CD4-positive, alpha-beta T cell treated with Interleukin-1 beta for 1 hour (primary cell): ENCODE measurements at places on chromosomes 2 and 18.

DNA sequence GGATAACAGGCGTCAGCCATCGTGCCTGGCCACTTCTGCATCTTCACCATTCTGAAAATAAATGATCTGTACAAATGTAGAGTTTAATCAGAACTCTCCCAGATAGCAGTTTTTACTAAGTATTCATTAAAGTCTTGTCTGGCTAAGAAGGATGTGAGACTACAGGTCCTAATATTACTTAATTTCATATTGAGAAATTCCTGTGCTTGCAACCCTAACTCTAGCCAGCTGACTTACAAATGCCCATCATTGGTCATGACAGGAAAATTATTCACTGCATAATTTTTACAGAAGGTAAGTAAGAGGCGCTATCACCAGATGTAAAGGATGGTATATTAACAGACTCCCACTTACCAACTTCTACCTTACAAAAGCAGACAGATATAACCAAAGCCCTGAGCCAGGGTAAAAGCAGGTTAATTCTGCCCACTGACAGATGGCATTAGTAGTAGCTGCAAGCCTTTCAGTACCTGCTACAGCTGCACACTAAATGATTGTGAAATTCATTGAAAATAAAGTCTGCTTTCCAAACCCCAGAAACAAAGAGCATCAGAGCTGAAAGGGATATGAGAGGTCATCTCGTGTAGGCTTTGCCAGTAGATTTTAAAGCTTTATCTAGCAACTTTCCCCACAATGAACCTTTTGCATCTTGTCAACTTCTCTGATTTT lies 271.3 kb upstream of the STON1 start:
- no peak for DNase-seq

- no peak for DNase-seq
These were observed 60.3 kb upstream of the GPC1 start for GRCh38 chr2:240375024-240375645.

DNA sequence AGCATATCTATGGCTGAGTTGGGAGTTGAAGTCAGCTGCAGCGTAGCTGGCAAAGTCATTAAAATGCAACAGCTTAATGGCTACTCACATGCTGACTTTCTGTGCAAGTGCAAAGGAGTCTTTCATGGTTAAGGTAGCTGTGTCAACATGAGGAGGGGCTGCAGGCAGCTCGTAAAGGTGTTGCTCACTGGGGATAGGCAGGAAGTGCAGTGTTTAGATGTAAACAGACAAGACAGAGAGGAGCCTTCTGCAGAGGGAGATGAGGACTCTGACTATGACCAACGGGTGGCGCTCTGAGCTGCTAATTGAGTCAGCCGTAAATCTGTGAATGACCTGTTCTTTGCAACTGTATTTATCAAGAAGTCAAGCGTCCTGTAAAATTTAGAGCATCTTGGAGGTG lies 22.3 kb upstream of the CAVIN2 start:
- no peak for DNase-seq

DNA sequence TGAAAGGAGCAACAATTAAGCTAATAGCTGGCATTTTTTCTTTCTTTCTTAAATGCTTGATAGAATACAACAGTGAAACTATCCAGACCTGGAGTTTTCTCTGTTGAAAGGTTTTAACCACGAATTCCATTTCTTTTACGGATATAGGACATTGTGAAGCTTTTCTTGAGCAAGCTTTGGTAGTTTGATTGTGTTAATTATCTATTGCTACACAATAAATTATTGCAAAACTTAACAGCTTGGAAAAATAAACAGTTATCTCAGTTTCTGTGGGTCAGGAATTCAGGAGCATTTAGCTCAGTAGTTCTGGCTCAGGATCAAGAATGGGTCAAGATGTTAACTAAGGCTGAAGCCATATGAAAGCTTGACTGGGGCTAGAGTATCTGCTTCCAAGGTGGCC lies 11.7 kb downstream of the PHOSPHO2 start:
- no peak for DNase-seq

DNA sequence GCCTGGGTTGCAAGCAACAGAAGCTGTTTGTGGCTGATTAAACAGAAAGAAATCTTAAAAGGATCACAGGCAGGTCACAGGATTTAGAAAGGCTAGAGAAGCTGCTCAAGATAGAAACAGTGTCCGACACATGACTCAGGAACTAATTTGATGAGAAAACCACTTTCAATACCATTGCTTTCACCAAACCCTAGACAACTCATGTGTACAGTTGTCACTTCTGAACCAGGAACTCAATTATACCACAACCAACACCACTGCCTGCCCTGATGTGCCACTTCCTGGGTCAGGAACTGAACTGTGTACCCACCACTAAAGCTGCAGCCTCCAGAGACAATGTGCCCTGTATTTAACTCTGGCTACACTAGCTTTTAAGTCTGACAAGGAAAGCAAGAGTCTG lies 56.0 kb downstream of the TMEM247 start:
- peak; percentile 57 for DNase-seq

GRCh38 chr2:233140978-233141377 lies 80.8 kb downstream of the INPP5D start:
- no peak for DNase-seq

- DNase-seq = no peak
These were observed 339.9 kb downstream of the ADCYAP1 start for GRCh38 chr18:1244397-1245122.

DNA sequence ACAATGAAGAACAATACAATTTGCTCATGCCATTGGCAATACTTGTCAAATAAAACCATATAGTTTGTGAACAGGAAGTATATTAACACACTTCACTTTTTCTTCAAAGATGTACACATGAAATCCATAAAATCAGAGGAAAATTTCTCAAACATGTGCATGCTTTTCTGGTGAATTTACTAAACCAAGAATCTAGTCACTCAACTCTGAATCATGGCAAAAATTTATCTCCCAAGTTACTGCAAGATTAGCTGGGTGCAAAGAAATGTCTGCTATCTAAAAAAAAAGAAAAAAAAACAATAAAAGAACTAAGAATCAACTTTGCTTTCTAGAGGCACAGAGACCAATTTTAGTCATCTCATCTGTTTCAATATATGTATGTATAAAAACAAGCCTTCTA lies 419.2 kb downstream of the NR4A2 start:
- DNase-seq = no peak

DNA sequence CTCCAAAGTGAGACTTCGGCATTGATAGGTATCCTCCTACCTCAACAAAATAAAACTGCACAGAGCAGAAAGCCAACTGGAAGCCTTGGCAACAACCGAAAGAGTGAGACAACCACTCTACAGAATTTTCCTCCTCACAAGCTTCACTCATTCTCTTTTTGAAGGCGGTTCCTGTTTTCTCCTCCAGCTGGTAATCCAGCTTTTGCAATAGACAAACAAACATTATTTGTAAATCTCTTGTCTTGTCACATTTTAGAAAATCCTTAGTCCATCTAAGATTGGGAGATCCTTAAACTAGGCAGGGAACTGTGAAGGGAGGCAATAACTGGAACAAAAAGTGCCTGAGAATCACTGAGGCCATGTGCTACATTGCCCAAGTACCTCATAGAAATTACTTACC lies 332.4 kb downstream of the BCL11A start:
- DNase-seq = no peak

- no peak for DNase-seq
These were observed 289.4 kb downstream of the AGPS start for GRCh38 chr2:177682006-177682405.

GRCh38 chr2:121450301-121450700 lies 80.4 kb upstream of the RNU4ATAC start:
- no peak for DNase-seq

DNA sequence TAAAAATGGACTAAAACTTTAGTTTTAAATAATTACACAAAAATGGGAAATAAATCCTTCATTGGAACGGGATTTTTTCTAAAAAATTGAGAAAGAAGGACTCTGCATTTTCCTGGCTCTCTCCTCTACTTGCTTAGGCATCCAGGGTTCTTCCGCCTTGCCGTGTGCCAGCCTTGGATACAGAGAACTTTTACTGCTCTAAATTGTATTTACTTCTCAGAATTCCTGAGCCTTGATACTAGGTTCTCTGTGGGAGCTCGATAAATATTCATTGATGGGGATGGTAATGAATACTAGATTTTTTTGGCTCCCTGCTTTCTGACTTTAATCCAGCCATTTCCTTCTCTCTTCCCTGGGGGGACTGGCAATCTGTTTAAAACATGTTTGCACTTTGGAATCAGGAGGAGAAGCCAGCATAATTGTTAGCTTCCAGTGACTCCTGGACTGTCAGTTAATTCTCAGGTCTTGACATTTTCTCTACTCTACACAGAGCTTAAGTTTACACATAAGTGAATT lies 746.1 kb upstream of the LRRTM1 start:
- no peak for DNase-seq

DNA sequence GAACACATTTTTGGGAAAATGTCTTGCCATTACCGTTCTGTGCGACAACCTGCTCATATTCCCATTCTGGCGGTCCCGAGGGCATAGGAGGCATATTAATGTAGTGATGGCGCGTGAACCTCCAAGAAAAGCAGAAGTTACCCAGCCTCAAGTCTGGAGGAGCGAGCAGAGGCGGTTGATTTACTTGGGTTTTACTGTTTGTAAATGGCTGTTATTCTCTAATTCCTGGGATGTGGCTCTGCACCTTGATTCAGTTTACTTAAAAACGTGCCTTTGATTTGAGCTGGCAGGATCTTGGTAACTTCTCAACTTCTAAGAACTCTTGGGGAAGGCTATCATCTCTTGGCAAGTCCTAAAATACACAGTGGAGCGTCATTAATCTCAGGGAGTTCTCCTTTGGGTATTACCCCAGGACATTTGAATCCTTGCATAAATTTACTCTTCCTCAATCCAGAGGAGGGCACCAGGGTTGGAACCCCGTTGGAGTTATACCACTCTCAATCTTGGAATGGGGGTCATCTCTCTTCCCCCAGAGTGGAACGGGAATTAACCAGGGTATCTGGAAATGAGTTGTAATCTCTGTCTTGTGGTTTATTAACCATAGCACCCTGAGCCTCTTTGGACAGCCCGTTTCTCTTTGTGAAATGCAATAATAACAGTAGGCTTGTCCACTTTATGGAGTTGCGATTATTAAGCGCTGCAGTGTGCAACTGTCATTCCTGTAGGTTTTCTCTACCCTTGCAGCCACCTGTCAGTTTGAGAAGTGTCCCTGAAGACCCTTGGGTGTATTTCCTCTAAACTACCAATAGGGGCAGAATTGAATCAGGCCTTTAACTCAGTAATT lies 2.1 kb downstream of the HK2 start:
- peak; percentile 41 for DNase-seq

DNA sequence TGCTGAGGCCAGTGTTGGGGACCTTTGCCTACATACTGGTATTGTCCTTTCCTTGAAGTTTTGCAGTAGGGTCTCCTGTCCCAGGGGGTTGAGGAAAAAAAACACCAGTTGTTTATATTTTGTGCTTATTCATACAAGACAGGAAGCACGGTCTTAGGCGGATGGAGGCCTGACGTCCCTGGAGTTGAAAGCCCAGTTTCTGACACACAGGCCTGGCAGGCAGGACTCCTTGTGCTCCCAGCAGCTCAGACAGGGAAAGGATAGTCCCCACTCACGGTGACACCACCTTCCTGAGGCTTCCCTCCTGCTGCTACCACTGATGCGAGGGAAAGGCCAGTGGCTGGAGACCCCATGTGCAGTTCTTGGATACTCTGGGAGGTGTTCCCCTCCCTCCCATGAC lies 15.5 kb upstream of the SP100 start:
- no peak for DNase-seq

DNA sequence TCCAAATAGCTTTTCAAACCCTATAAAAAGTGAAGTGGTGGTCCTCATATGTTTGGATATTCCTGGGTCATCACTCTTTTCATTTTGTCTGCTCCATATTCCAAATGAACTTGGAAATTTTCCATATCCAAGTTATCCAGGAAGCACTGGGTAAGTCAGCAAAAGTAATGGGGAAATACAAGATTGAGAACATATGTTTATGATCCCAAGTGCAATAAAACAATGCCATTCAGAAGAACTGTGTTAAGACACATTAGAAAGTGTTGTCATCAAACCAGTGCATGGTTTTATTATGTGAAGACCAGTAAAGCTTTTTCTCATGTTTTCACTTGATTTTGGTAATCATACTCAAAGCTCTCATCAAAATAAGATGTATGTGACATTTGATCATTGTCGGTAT lies 363.4 kb downstream of the RPRM start:
- DNase-seq = no peak
